Activated T-cell treated with anti-CD3 and anti-CD28 coated beads for 48 hours (primary cell): ENCODE measurements at places on chromosomes 1 and 21.
A peak's percentile ranks its signal among the peaks of the same experiment; 100 is the strongest.

- DNase-seq = no peak
Observed at GRCh38 chr1:214363386-214363785, 82.4 kb downstream of the SMYD2 start.

GRCh38 chr1:189678779-189679178 is 798.9 kb downstream of the BRINP3 start:
- no peak for DNase-seq

- no peak for DNase-seq
Observed at GRCh38 chr1:226436855-226437491, 29.1 kb upstream of the PARP1 start.

GRCh38 chr1:67489643-67490042 is 59.4 kb upstream of the SERBP1 start:
- no peak for DNase-seq

DNA sequence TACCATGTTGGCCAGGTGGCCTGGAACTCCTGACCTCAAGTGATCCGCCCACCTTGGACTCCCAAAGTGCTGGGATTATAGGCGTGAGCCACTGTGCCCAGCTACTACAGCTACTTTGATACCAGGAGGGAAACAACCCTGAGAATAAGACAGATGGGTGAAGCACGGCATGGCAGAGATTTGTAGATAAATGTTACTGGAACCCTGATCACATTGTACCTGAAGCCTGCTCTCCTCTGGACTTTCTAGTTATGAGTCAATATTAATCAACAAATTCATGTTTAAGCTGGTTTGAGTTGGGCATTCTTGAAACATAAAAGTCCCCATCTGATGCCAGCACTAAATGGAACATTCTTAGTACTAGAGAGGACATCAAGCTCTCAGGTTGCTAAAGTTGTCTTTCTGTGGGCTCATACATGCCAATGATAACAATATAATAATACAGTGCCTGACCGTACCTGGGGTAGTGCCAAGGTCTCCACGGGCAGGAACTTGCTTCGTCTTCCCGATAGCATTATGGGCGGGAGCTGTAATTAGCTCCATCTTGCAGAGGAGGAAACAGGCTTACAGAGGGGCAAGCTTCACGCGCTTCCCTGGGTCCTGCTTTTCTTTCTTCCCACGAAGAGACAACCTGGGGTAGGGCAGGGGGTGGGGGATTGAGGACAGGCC is 30.7 kb upstream of the SLC19A1 start:
- no peak for DNase-seq

GRCh38 chr1:17420391-17420918 is 19.0 kb downstream of the RCC2 start:
- no peak for DNase-seq

DNA sequence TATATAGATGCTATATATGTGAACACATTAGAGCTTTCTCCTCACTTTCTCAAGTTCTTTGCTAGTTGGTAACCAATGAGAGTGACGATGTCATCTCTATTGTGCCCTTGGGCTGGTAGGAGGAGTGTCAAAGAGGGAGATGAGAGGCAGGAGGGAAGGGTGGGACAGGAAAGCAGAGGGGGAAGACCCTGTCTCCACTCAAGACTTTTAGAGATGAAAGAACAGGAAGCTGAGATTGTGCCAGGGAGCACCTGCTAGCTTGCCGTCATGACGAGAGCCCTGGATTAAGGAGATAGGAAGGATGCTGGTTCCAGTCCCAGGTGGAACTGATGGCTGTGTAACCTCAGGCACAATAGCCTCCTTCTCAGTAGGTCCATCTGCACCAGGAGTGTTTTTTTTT is 16.7 kb downstream of the CNR2 start:
- DNase-seq = no peak

- no peak for DNase-seq
Observed at GRCh38 chr1:84479998-84480397, 932 bp downstream of the RPF1 start.

DNA sequence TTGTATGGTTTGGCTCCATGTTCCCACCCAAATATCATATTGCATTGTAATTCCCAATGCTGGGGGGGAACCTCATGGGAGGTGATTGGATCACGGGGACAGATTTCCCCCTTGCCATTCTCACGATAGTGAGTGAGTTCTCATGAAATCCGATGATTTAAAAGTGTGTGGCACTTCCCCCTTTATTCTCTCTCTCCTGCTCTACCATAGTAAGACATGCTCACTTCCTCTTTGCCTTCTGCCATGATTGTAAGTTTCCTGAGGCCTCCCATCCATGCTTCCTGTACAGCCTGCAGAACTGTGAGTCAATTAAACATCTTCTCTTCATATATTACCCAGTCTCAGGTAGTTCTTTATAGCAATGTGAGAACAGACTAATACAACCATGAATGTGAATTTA is 211.6 kb upstream of the NR5A2 start:
- DNase-seq = no peak

- DNase-seq = no peak
Observed at GRCh38 chr1:63748046-63748580, 25.7 kb upstream of the ROR1 start.

GRCh38 chr1:117104986-117105385 is 16.6 kb downstream of the TRIM45 start:
- no peak for DNase-seq

GRCh38 chr1:65011983-65012382 is 45.6 kb upstream of the JAK1 start:
- no peak for DNase-seq

DNA sequence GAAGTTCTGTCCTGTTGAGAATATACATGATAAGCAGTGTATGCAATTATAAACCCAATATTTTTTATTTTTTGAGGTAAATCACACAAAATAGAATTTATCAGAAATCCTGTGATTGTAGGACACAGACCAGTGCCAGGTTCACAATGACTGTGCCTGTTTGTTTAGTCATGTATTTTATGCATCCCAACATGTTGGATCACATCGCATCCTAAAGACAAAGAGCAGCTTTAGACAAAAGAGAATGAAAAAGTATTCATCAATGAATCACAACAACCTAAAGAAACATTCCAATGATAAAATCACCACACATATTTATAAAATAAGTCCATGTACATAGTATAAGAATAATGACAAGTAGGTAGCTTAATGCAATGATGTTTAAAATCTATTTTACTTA is 53.2 kb upstream of the LRRC8D start:
- no peak for DNase-seq

DNA sequence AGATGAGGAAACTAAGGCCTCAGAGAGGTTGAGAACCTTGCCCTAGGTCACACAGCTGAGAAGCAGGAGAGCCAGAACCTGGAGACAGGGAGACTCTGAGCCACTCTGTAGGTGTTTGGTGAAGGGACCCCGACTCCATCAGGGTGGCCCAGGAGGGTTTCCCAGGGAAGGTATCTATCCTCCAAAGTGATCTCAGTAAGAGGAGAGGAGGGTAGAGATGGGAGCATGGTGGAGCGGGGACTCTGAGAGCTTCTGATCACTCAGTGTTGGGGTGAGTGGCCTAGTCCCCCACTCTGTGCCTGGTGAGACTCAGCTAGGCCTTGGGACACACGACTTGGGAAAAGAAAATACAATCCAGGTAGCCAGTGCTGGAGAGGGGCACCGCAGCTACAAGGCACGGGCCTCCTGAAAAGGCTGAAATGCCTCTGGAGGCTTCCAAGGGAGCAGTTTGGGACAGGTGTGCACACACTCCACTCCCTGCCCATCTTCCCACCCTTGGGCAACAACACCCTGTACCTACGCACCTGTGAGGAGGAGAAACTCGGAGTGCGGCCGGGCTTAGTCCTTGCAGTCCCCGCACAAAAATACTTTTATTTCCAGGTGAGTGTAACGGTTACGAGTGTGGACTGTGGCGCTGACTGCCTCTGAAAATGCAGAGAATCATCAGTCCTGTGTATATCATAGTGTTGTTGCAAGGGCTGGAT is 80.8 kb downstream of the CAMK2N1 start:
- no peak for DNase-seq

DNA sequence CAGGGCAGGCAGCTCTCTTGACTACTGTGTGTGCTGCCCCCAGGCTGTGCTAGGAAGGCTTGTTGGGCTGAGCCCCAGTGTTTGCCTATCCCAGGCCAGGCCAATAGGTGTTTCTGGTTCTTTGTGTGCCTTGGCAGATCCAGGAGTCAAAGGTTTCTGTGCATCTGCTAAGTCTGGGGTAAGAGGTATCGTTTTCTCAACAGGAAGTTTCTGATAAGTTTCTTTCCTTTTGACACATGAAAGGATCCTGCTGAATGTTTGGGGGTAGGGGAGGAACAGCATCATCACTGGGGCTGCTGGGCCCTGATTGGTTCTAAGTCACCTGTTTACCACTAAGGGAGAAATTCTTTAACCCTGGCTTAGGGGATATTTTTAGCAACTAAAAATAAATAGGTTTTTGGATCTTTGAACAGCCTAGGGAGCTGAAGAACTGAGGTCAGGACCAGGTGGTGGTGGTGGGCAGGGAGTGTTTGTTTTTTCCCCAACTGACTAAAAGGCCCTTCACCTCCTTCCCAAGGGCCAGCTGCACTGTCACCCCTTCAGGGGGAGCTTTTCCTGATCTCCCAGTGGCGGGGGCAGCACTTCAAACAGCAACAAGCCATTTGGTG is 85.1 kb downstream of the KCNN3 start:
- peak; percentile 26 for DNase-seq

DNA sequence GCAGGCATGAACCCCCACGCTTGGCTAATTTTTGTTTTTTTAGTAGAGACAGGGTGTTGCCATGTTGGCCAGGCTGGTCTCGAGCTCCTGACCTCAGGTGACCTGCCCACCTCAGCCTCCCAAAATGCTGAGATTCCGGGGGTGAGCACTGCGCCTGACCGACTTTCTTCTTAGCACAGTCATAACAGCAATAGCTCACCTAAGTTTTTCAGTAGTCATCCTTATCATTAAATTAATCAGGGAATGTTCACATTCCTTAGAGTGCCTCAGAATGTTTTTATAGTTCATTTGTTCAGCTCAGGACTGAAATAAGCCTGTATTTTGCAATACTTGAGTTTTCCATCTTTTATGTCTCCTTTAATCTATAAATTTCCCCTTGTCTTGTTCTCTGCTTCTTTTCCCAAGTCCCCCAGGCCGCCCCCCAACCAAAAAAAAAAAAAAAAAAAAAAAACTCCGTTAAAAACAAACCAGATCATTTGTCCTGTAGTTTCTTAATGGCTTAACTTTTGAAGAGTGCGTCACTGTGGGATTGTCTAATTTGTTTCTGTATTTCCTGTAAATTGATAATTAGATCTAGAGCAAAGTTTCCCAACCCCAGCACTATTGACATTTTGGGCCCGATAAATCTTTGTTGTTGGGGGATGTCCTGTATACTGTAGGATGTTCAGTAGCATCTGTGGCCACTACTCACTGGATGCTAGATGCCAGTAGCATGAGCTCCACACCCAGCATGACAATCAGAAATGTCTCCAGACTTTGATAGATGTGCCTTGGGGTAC is 120.7 kb downstream of the ITSN1 start:
- no peak for DNase-seq

GRCh38 chr1:114320586-114320985 is 166.9 kb upstream of the SYT6 start:
- DNase-seq = no peak

DNA sequence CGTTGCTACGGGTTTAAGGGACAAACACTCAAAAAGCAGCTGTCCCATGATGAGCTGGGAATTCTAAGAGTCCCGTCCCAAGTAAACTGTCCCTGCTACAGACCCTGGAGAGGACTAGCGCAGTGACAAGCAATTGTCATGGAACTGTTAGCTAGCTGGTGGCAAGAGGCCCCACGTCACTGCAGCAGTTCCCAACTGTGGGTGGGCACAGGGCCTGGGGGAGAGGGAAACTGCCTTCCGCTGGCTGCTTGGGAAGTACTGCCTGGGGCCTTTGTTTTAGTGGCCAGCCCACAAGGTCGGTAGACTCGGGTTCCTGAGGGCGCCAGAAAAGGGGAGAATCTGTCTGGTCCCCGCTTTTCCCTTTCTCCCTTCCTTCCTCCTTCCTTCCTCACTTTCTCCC is 97.4 kb downstream of the LACTBL1 start:
- DNase-seq = no peak

- no peak for DNase-seq
Observed at GRCh38 chr1:26429721-26430120, 2.4 kb upstream of the DHDDS start.

DNA sequence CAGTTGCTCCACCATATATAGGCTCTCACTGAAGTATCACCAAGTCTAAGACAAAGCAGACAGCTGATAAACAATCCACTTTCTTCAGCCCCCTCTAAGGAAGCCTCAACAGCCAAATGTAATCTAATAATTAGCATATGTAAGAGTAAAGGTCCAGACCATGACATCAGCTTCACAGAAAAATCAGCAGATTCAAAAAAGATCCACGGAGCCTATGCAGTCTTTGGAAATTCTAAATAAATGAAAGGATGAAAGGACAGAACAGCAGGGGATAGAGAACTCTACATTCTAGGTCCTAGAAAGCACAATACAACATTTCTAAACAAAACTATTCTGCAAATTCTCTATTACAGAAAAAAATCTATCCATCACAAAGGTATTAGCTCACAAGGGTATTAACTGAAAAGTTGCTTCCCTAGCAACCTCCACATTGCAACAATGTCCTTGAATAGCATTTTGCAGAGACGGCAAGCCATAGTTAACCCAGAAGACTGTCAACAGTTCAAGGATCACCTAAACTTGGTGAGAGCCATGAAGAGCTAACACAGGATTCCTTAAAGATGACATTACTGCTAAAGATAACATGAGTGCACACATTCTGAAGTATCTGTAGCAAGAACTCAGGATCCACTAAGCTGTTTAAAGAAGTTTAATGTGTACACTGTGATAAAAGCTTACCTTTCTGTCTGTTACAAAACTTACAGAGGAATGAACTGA is 74.3 kb downstream of the SIPA1L2 start:
- DNase-seq = no peak

GRCh38 chr1:42748461-42749410 is 8.7 kb upstream of the CLDN19 start:
- no peak for DNase-seq

DNA sequence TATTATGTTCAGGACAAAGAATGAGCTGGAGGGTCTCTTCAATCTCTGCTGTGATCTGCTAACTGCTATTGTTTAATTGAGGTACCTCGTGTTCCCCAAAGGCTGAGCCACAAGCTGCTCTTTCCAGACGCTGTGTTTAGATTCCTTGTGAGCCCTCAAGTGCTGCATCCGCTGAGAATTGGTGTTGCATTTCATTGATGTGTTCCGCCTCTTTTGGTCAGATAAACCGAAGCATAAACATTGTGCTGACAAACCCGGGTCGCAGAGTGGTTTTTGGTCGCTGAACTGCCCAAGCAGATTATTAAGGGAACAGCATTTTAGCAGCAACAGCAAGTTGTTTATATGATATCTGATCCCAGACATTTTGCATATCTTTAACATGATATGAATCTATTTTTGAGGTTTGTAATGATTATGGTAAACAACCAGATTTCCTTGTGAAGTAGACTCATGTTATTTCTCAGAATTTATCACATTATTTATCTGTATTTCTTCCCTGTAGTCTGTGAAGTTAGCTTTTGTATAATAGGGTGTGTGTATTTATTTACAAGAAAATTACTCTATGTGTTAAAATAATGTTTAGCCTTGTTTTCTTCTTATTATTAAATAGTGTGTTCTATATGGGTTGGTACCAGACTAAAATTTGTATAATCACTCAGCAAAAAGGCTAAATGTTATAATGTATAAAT is 217.2 kb upstream of the C1orf105 start:
- DNase-seq = no peak

GRCh38 chr21:14773777-14774345 is 227.7 kb upstream of the SAMSN1 start:
- peak; percentile 23 for DNase-seq

GRCh38 chr1:43885279-43885801 is 48.3 kb upstream of the ARTN start:
- DNase-seq = no peak
